DMS53 (cell line): ENCODE measurements at places on chromosomes 11 and 22.

DNA sequence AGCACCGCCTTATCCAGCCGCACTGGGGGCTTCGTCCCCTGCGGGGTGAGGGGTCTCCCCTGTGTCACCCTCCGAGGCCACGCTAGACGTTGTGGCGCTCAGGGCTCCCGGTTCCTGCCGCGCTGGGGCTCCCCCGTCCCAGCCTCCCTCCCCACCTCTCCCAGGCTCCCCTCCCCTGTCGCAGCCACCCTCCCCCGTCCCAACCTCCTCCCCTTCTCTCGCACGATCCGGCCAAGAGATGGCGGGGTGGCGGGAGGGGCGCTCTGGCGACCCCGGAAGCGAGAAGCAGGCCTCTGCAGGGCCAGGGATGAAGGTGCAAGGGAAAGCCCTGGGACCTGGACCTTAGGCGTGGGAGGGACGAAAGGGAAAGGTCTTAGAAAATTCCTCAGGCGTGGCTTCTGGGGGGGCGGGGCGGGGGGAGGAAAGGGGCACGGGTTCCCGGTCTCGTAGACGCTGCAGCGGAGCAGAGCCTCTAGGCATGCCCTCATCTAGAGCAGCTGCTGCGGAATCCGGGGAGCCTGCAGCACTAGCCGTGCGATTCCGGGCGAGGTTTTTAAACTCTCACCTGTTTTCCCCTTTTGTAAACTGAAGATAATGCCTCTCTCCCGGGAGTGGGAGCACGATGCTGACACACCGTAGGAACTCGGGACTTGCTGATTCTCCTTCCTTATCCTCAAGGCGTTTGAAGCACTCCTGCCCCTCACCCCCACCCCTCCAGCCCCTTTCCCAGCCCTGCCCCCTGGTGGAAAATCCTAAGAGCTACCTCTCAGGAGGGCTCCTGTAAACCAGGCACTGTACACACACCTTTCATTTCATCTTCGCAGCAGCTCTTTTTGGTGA, 14.4 kb downstream of the KCNJ5 start:
- DNase-seq, result peak; percentile 90

DNA sequence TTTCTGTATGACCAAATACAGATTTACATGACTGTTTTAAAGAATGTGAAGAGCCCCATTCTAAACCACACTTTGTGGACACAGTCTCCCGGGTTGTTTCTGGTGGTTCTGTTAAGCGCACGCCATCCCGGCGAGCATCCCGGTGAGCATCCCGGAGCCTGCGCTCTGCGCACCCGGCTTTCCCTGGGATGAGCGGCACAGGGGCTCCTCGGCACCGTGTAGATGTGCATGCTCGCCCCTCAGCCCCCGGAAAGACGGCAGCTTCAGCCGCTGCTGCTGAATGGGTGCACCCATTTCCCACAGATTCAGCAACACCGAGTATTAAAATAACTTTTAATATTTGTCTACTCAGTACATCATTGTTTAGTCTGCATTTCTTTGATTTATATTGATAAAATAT, 36.0 kb downstream of the GLB1L2 start:
- DNase-seq, result peak; percentile 91

GRCh38 chr22:40603088-40603605, 33.4 kb downstream of the MRTFA start:
- no peak for DNase-seq

GRCh38 chr22:35684270-35684700, 33.4 kb upstream of the APOL5 start:
- peak; percentile 5 for DNase-seq

DNA sequence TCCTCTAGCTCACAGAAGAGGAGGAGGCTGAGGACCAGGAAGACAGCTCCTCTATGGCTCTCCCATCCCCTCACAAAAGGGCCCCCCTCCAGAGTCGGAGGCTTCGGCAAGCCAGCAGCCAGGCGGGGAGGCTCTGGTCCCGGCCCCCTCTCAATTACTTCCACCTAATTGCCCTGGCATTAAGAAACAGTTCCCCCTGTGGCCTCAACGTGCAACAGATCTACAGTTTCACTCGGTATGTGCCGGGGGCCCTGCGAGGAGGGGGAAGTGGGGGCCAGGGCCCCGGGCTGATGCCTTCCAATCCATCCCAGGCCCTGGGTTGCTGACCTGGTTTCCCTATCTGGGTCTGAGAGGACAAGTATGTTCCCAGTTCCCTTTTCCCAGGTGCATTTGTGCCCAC, 7.9 kb downstream of the FOXR1 start:
- no peak for DNase-seq

- no peak for DNase-seq
These were observed 6.7 kb downstream of the USP2 start for GRCh38 chr11:119374632-119375336.

DNA sequence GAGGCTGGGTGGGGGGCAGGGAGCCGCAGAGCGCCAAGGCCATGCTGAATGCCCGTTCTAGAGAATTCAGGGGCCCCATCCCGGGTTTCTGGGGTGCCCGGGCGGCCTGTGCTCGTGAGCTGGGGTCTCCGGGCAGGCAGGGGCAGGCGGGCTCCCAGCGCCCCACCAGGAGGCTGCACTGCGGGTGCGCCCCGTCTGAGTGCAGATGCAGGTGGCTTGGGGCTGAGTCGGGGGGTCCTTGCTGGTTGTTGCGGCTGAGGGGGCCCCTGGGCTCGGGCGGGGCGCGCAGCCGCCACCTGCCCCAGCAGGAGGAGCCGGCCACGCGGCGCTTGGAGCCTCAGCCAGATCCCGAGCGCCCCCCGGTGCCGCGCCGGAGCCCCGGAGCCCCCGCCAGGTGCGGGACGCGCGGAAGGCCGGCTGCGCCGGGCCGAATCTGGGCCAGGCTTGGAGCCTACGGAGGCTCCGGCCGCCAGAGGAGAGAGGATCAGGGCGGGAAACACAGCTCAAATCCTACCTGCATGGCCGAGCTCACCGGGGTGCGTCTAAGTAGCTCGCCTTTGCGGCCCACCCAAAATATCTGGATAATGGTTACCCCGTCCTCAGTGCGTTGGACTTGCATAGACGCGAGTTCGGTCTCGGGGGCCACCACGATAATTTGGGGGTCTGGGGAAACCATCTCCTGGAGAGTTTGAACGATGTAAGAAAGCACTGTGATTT, 590 bp upstream of the IGF2 start:
- no peak for DNase-seq

- no peak for DNase-seq
These were observed 30.1 kb downstream of the GRAMD4 start for GRCh38 chr22:46650078-46650810.

DNA sequence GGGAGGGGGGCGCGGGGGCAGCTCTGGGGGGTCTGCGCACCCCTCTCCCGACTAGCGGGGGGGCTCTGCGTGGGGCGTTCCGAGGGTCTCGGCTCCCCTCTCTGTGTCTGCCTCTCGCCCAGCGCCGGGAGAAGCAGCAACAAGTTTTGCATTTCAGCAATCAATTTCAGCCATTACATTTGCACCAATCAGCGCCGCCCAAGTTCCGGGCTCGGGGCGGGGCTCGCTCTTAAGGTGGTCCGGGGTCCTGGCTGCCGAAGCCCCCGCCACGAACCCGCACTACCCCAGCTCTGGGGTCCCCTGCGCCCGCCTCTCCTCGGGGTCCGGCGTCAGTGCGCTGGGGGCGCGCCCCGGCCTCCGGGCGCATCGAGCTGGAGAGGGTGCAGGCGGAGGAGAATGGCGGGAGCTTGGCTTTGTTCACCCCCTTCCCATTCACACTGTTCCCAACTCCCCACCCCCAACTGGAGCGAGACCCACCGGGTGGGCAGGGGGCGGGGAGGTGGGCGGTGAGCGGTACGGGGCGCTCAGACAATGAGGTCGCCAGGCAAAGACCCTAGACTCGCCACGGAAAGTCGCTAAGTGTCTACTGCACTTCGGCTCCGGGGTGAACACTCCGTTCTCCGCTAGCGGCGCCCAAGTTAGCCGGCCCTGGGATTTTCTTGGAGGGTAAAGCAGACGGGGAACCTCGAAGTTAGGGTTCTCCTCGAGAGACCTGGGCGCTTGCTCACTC, at the start of gene MN1:
MN1 (minus strand) TSS at position 141 of the 730 bp plus-strand sequence. CDS start 1,213 bp downstream, outside the sequence.
- DNase-seq, result peak; percentile 5

GRCh38 chr22:22753526-22754267, 109.3 kb downstream of the GGTLC2 start:
- peak; percentile 79 for DNase-seq

GRCh38 chr11:110720431-110721275, 8.4 kb upstream of the ARHGAP20 start:
- DNase-seq, result no peak

DNA sequence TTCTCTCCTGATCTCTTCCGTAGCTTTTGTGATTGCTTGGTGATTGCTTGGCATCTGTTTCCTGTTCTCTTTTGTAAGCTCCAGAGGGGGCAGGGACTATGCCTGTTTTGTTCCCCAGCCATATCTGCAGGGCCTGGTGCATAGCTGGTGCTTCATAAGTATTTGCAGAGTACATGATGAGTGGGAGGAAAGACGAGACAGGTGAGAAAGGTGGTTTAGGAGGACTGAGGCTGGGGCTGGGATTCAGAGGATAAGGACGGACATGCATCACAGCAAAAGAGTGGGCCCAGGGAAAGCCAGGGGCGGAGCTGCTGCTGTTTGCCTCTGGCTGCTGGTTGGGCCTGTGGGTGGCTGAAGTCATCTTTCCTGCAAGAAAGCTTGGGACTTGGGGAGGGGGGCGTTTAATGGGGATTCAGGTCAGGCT, 62.4 kb downstream of the DSCAML1 start:
- DNase-seq, result peak; percentile 95

DNA sequence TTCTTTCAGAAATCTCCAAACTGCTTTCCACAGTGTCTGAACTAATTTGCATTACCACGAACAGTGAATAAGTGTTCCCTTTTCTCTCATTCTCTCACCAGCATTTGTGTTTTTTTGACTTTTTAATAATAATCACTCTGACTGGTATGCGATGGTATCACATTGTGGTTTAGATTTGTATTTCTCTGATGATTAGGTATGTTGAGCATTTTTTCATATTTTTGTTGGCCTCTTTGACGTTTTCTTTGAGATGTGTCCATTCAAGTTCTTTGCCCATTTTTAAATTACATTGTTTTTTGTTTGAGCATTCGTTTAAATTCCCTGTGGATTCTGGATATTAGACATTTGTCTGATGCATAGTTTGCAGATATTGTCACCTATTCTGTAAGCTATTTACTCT, 1639.6 kb upstream of the TENM4 start:
- no peak for DNase-seq

GRCh38 chr11:96259134-96259830, 83.7 kb downstream of the MAML2 start:
- peak; percentile 61 for DNase-seq

DNA sequence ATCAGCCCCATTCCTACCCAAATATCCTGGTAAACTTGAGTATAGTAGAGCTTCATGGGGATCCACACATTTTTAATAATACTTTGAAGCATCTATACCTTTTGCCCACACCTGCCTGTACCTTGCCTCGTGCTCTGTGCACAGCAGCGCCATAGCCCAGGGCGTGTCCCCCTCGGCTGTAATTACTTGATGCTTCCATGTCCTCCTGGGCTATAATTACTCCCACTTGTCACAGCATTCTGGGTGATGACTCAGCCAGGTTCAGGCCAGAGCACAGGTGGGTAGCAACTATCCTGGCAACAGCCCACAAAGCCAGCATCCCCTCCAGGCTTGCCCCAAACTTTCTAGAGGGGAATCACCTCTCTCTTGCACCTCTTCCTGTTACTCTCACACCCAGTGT, 23.7 kb upstream of the SLC36A4 start:
- peak; percentile 98 for DNase-seq

- peak; percentile 81 for DNase-seq
These were observed 15.7 kb downstream of the CRTAM start for GRCh38 chr11:122853971-122854446.

DNA sequence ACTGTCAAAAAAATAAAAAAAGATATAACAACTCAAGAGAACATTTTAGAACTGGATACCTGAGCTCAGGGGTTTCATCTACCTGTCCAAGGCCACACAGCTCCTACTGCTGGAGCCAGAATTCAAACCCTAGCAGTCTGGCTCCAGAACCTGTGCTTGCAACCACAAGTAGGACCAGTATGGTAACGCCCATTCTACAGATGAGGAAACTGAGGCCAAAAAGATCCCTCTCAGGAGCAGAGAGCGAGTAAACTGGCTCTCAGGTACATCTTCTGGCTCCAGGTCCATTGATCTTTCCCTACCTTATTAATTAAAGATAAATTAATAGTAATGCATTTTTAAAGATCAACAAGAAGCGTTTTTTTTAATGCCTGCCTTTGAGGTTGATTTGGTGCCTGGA, 19.2 kb downstream of the P2RX3 start:
- DNase-seq, result no peak

GRCh38 chr11:10984742-10985141, 126.9 kb upstream of the ZBED5 start:
- DNase-seq, result no peak

DNA sequence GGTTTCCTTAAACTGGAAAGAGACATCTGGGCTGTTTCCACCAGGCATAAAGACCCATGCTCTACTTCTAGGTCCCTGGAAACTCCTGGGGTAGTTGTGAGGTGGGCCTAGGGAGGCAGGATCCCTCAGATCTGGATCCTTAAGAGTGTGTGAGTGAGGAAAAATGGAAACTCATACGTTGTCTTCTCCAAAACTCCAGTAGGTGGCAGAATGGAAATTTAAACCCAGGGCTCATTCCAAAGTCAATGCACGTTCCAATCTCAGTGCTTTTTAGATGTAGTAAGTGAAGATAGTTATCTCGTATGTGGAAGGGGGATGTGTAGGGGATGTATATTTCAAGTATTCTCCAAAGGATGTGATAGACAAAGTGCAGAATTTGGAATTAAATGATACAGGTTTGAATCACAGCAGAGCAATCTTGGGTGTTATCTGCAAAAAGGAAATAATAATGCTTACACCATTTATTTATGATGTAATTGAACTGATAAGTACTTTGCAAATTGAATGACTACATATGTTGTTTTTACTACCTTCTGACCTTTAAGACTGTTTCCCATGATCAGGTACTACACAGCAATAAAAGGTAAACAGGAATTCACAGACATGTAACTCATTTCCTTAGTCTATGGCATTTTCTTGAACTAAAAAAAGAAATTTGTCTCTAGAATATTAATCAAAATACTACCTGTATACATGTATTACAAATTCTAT, 13.1 kb upstream of the MMP1 start:
- DNase-seq, result peak; percentile 76

DNA sequence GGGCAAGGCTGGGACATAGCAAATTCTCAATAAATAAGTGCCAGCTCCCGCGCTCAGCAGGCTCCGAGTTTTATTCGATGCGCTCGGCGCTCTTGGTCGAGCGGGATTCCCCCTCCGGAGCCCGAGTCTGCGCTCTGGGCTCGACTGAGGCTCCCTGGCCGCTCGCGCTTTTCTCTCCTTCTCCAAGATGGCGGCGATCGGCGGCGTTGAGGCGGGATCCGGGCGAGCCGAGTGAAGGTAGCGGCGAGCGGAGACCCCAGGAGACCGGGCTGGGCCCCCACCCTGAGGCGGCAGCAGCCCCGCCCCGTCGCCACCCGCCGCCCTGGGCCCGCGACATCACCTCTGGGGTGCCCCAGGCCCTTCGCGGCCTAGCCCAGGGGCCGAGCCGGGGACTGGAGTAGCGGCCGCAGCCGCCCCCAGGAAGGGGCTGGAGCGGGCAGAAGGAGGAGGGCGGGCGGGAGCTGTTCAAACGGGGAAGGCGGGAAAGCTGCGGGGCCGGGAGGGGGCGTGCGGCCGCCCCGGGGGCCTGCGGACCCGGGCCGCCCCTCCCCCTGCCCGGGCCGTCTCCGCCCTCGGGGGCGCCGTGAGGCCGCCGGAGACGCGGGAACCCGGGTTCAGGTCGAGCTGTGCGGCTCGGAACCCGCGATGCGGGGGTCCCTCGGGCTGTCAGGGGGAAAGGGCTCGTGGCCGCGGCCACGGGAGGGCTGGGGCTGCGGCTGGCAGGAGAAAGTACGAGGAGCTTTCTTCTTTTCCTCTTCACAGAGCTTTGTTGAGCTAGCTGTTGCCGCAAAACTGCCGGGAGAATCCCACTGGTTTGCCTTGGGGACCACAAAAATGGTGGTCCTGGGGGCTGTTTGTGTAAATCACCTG, at the start of gene HMGXB4:
HMGXB4 (plus strand) TSS at position 173 of the 870 bp plus-strand sequence. CDS start 4,898 bp downstream, outside the sequence.
- peak; percentile 77 for DNase-seq
